Mesothelial cell of epicardium (in vitro differentiated cells): ENCODE measurements at places on chromosomes 1 and 21. TPM values are rescaled to one million over a fixed set of nuclear protein-coding genes. Genes with fewer than 3 reads are reported as not detected.

The OLFML2B gene
- 4.4 to 4.8 TPM (median 4.8 TPM) in 3 replicates for total RNA-seq

The OR2M3 gene
- total RNA-seq, result not detected in 3 replicates

The UBE2U gene
- total RNA-seq, result not detected in 3 replicates

The GJB4 gene
- total RNA-seq, result not detected in 3 replicates

The OMA1 gene
- total RNA-seq, result 17.7 to 26.1 TPM (median 20.0 TPM) in 3 replicates

The CFAP45 gene
- 0.18 to 0.20 TPM (median 0.20 TPM) in 3 replicates for total RNA-seq

The AGT gene
- total RNA-seq, result 1.1 to 1.9 TPM (median 1.5 TPM) in 3 replicates

The MEF2D gene
- 37.4 to 40.9 TPM (median 37.8 TPM) in 3 replicates for total RNA-seq

The FAM167B gene
- 1.8 to 2.9 TPM (median 2.3 TPM) in 3 replicates for total RNA-seq

The OR2T35 gene
- total RNA-seq, result not detected in 3 replicates
